ENCODE measurements at places on chromosomes 12 and 14. TPM values are rescaled to one million over a fixed set of nuclear protein-coding genes. Genes with fewer than 3 reads are reported as not detected.

The WASHC4 gene
- total RNA-seq = 127 TPM

The ABCD2 gene
- total RNA-seq = not detected

The COX6A1 gene
- total RNA-seq = 459 TPM

The FAIM2 gene
- total RNA-seq = not detected

The MSRB3 gene
- 35.3 TPM for total RNA-seq

GRCh38 chr14:89366864-89367778 lies 49.9 kb downstream of the FOXN3 start:
- no peak for DNase-seq

DNA sequence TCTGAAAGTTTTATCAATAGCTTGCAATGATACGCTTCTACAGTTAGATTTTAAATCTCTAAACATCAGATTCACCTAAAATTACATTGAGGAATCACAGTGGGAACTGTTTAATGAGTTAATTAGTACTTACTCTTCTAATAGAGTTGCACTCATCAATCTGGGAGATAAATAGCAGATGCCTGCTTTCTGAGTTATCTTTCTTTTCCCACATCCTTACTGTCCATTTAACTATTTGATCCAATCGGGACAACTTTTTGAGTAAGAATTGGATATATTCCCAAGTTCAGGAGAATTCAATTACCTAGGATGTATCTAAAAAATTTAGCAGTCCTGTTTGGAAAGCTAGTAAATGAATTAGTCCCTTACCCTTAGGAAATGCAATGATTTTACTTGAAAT lies 162.3 kb downstream of the KCNH5 start:
- DNase-seq = no peak

- no peak for DNase-seq
These were observed 80.7 kb downstream of the KDM2B start for GRCh38 chr12:121499929-121500793.

GRCh38 chr12:52914576-52915121 lies 9.8 kb upstream of the KRT8 start:
- no peak for DNase-seq

- peak; percentile 45 for DNase-seq
These were observed 255.4 kb downstream of the DAD1 start for GRCh38 chr14:22333422-22334274.

DNA sequence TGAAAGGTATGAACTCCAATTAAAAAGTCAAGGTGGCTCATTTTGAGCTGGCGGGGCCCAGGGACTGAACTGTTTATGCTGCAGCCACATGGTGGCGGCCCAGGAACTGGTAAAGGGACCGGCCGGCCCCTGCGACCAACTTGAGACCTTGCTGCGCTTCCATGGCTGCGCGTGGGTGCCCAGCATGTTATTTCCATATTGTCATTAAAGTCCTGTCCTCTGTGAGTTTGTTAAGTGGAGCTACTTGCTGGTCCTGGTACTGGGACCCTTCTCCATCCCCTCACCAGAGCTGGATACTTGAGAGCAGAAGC lies 62.3 kb downstream of the BEGAIN start:
- DNase-seq = no peak

GRCh38 chr12:25585021-25585523 lies 32.0 kb upstream of the LMNTD1 start:
- DNase-seq = no peak

DNA sequence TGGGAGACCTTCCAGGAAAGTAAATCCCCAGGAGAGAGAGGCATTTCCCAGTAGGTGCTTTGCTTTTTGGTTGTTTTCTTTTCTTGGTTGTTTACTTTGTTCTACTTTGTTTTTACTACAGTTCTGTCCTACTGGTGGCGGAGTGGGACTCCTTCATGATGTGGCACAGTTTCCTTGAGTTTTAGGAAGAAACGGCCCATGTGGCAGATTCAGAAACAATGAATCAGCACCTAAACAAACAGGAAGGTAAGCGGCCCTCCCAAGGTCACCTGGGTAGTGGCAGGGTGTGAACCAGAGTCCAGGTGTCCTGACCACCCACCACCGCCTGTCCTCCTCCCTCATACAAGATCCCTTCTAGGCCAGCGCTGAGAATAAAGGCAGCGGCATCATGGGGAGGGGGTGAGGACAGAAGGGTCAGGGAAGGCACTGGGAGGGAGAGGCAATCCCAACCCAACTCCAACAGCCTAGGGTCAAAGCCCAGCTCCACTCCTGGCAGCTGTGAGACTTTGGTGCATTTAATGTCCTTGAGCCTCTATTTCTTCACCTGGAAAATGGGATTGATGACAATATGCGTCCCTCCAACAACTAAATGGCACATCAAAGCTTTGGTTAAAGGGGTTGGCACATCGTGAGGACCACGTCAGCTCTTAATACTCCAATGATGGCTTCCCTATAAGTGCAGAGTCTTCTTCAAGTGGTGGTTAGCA lies 111.5 kb upstream of the BCL2L14 start:
- DNase-seq = peak; percentile 29

- no peak for DNase-seq
These were observed 609.7 kb downstream of the DIO2 start for GRCh38 chr14:79601579-79601978.

DNA sequence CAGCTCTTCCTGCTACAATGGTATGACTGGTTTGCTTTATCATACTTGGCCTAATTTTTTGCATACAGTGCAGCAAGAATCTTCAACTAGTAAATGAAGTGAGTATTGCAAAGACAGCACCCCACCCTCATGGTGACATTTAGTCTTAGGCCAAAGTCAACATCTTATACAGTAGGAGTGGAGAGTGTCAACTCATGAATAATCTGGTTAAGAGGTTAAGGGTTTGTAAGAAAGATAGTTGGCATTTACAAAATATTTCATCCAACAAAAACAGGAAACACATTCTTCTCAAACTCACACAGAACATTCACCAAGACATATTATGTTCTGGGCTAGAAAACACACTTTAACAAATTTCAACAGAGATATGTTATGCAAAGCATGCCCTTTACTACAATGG lies 2.2 kb upstream of the OAS1 start:
- DNase-seq = no peak

- DNase-seq = no peak
These were observed 12.5 kb upstream of the MTERF2 start for GRCh38 chr12:106999446-106999845.

DNA sequence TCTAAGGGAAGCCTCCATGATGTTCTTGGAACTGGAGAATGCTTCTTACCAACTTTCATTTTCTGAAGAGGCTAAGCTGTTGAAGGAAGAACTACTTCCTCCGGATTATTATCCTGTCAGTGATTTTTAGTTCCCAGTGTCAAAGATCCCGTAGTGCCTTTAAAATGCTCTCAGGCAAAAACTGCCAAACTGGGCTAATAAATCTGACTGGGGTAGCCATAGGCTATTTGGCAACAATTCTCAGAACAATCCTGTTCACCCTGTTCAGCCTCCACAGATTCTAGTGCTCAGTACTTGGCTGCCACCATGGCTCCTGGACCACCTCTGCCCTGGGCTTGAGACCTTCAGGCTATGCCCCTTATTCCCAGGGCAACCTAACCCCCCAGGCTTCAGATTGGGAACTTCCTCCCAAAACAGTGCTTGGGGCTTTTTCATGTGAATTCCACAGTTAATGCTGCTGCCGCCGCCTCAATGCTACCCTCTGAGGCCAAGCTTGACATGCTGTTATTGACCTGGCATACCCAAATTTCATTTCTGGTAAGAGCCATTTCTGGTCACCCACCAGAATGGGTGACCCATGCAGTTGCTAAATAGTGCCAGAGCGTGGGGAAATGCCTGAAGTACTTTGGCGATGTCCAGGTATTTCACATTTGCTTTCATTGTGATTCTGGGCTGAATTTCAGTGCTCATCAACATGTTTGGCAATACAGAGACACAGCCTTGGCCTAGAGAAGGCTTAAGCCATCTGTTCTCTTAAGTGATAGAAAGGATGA lies 110.0 kb upstream of the ARHGAP5 start:
- DNase-seq = no peak

- no peak for DNase-seq
These were observed 20.8 kb upstream of the BEGAIN start for GRCh38 chr14:100608064-100608463.

- DNase-seq = no peak
These were observed 34.6 kb upstream of the CISTR start for GRCh38 chr12:53786411-53786810.

DNA sequence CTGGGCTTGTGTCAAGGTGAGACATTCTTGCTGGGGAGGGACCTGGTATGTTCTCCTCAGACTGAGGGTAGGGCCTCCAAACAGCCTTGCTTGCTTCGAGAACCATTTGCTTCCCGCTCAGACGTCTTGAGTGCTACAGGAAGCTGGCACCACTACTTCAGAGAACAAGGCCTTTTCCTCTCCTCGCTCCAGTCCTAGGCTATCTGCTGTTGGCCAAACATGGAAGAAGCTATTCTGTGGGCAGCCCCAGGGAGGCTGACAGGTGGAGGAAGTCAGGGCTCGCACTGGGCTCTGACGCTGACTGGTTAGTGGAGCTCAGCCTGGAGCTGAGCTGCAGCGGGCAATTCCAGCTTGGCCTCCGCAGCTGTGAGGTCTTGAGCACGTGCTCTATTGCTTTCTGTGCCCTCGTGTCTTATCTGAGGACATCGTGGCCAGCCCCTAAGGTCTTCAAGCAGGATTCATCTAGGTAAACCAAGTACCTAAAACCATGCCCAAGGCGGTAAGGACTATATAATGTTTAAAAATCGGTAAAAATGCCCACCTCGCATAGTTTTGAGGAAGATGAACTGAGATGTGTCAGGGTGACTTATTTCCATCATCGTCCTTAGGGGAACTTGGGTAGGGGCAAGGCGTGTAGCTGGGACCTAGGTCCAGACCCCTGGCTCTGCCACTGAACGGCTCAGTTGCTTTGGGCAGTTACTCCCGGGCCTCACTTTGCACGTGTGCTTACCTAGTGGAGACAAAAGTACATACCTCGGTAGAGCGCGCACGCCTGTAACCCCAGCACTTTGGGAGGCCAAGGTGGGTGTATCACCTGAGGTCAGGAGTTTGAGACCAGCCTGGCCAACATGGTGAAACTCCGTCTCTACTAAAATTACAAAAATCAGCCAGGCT lies 4.3 kb downstream of the GAPDH start:
- no peak for DNase-seq

DNA sequence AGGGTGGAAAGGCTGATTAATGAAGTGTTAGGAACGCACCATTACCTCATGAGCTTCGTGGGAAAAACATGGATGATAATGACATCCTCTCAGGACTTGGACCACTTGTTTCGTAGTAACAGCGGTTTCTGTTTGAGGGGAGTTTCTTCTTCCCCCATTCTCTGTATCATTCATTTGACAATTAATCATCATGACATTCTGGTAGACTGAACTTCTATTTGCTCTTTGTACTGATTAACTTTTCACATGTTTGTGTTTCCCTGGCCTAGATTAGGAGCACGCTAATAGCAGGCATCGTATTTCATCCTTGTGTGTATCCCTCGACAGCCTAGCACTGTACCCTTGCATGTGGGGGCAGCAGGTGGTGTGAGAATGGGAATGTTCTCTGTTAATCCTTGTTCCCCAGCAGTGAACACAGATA lies 8.0 kb downstream of the LRRC74A start:
- no peak for DNase-seq

- DNase-seq = no peak
These were observed 7.3 kb upstream of the RCOR1 start for GRCh38 chr14:102584871-102585869.

DNA sequence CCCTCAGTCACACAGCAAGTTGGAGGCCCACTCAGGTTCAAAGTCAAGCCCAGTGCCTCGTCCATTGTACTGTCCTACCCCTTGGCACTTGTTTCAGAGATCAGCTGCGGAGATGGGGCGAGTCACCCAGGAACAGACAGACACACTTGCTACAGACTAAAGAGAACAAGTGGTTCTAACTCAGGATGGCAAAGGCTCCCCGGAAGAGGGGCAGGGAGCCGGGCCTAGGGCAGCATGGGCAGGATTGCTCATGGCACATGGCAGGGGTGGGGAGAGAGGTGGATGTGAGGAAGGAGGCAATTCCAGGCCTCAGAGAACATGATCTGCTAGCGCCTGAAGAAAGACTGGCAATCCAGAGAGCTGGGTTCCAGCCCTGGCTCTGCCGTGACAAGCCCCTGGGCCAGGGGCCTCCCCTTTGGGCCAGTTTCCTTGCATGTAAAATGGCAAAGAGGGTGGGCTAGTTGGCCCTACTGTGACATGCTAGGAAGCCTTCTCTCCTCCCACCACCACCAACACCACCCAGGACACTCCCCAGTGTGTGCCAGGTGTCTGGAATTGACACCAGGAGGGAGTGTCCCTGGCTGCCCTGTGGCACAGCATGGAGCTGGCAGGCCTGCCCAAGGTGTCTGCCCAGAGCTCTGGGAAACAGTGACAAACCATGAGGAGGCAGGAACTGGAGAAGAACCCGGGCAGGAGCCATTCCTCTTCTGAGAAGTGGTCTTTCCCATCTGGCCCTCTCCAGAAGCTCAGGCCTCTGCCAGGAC lies 24.0 kb upstream of the IRF2BPL start:
- DNase-seq = no peak

DNA sequence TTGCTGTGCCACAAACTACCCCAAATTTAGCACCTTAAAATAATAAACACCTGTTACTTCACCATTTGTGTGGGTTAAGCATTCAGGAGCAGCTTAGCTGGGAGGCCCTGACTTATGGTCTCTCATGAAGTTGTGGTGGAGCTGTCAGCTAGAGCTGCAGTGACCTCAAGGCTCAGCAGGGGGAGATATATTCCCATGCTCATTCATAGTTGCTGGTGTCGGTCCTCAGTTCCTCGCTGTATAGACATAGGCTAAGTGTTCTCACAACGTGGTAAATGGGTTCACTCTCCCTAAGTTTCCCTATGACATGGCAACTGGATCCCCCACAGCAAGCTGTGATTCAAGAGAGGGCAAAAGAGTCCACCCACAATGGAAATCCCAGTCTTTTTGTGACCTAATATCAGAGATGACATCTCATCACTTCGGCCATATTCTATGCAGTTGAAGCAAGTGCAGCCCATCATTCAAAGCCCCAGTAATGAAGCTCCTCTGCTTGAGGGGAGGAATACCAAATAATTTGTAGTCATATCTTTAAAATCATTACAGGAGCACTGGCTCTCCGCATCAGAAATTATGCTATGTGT lies 41.1 kb downstream of the PRB3 start:
- DNase-seq = peak; percentile 31

- DNase-seq = no peak
These were observed 315.2 kb upstream of the G2E3 start for GRCh38 chr14:30243805-30244204.

DNA sequence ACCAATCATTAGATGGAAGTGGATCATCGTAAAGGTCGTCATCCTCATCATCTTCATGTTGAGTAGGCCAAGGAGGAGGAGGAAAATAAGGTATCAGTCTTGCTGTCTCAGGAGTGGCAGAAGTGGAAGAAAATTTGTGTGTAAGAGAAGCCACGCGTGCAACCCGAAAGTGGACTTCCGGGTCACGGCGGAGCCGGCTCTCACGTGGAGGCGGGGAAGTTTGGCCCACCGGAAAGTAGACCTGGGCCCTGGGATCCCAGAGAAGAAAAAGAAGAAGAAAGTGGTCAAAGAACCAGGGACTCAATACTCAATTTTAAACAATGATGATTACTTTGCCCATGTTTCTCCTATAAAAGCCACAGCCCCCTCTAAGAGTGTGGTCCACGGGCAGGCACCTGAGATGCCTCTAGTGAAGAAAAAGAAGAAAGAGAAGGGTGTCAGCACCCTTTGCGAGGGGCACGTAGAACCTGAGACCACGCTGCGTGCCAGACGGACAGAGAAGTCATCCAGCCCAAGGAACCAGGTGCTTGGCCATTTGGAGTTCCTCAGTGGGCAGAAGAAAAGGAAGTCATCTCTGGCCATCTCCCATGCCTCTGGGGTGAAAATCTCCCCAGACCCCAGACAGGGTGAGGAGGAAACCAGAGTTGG lies 365.8 kb downstream of the BCAT1 start:
- DNase-seq = no peak

Measured in glomerular endothelial cell (primary cell).